ENCODE measurements at places on chromosomes 1 and 21.

GRCh38 chr1:198711837-198712236 is 73.0 kb downstream of the PTPRC start:
- DNase-seq: no peak

DNA sequence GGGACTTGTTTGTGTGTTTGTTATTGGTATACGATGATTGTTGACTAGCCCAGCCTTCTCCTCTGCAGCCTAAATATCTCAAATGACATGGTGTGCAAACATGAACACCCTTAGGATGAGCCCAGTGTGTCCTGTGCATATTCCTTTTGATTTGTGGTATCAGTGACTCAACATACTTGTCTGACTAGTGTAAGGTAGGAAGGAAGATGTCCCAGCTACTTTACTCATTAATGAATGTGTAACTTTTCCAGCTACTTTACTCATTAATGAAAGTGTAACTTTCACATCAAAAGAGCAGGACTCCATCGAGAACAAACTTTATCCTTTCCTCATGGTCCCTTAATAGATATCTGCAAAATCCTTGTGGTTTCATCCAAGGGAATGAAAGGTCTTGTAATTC is 2.7 kb upstream of the ZNF692 start:
- DNase-seq: no peak

DNA sequence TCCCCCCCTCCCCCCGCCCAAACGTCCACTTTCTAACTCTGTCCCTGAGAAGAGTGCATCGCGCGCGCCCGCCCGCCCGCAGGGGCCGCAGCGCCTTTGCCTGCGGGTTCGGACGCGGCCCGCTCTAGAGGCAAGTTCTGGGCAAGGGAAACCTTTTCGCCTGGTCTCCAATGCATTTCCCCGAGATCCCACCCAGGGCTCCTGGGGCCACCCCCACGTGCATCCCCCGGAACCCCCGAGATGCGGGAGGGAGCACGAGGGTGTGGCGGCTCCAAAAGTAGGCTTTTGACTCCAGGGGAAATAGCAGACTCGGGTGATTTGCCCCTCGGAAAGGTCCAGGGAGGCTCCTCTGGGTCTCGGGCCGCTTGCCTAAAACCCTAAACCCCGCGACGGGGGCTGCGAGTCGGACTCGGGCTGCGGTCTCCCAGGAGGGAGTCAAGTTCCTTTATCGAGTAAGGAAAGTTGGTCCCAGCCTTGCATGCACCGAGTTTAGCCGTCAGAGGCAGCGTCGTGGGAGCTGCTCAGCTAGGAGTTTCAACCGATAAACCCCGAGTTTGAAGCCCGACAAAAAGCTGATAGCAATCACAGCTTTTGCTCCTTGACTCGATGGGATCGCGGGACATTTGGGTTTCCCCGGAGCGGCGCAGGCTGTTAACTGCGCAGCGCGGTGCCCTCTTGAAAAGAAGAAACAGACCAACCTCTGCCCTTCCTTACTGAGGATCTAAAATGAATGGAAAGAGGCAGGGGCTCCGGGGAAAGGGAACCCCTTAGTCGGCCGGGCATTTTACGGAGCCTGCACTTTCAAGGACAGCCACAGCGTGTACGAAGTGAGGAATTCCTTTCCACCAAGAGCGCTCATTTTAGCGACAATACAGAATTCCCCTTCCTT is 158.1 kb downstream of the RUNX1 start:
- DNase-seq: no peak

GRCh38 chr1:96804648-96805047 is 83.1 kb downstream of the PTBP2 start:
- no peak for DNase-seq
